ENCODE measurements at places on chromosomes 2 and 18.

DNA sequence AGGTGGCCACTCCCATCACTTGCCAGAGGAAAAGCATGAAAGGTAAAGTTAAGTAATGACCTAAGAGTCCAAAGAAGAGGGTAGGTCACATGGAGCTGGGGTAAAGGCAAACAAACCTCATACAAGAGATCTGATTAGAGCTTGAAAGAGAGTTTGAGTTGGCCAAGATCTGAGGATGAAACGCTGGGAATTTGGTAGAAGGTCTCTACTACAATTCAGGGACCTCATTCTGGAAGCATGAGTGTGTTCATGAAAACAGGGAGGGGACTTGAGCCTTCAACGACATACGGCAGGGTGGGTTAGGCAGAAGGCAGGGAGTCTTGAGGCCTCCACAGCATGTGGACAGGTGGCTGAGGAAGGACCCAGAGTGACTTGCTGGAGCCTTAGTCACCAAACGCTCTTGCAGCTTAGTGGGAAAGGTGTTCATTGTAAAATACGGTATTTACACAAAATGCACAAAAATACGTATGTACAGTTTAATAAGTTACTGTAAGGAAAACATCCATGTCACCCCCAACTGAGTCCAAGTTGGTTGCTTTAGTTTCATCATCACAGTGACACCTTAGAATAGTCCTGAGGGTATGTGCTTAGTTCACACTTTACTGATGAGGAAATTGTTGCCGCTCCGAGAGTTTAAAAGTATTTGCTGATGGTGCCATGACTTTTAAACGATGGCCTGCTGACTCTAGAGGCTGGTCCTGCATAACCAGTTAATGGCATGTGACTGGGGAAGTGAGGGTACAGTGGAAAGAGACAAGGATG is 5.0 kb upstream of the FARP2 start:
- no peak for DNase-seq

DNA sequence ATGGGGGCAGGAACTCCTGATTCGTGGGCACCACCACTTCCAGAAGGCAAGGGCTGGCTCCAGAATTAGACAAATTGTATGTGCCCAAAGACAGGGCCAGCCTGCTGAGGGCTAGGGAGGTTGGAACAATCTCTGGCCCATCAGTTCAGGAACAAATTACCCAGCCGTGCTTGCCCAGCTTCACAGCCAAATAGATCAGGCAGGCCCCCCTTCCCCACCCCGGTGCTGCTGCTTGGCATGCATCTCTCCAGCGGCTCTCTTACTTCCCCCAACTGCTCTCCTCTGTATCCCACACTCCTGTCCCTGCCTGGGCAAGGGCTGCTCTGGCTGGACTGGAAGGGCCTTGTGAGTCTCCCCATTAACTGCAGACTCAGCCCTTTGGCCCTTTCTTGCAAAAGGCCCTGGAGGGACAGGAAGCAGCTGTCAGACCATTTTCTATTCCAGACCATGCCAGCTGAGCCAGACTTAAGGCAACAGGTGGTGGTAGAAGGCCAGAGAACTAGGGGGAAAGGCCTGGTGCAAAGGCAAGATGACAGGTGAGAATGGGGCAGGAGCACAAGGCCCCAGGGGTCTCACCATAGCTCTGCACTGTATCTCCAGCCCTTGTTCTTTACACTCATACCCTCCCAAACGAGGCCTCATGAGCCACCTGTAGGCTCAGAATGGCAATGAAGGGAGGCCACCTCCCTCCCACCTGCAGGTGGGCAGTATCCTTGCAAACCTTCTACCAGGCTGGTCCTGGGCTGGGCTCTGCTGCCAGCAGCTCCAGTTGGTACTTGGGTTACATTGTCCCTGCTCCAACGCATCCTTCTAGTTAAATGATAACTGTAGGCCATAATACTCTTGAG is 30.7 kb upstream of the ACAA2 start:
- no peak for DNase-seq

- DNase-seq, result no peak
Observed at GRCh38 chr2:44126106-44126797, 42.4 kb upstream of the PPM1B start.

- no peak for DNase-seq
Observed at GRCh38 chr2:121519732-121520640, 10.7 kb upstream of the RNU4ATAC start.

DNA sequence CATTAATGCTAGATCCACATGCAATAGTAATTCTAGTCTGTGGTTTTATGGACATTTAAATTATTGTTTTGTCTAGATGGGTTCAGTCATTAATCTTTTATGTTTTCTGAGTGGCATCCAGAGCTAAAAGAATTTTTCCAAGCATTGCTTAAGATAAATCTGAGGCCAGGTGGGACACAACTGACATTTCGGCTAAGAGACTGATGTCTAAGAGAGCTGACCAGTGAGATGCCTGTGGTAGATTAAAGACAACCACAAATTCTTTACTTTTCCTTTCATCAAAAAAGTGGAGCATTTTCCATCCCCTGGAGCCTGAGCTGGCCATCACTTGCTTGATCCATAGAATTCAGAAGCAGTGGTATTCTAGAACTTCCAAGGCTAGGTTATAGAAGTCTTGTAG is 182.2 kb downstream of the NRP2 start:
- no peak for DNase-seq

DNA sequence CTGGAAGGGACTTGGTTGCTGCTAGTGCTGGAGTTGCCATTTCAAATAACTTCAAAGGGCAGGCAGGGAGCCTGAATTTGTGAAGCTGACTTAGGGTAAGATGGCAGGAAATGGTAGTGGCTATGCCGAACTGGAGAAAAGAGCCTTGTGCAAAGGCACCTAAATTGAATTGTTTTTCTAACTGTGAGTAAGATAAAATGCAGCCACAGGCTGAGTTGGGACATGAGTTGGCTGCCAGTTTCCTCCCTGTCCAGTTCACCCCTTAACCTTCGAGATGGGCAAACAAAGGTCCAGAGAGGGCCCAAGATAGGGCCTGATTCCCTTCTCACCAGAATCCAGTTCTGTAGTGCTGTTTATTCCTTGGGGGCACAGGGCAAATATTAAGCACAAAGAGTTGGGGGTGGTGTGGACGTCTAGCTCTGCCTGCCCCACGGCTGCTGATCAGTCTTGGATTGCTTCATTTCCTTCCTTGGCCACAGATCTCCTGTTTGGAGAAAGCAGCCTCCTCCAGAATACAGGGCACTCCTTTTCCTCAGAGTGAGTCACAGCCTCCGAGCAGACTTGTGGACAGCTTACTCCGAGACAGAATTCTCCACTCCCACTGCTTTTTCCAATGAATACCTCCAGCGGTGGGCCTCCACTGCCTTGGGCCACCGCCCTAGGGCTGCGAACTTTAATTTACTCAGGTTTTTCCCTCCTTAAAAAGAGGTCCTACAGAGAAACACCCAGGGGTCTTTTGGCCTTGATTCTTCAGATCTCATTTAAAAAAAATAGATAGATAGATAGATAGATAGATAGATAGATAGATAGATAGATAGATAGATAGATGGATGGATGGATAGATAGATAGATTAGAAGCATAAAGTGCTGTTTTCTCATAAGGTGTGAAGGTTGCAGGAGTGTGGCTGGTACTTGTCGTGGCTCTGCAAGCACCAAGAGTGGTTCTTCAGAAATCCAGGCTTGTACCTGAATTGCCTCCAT is 18.4 kb upstream of the SLC20A1 start:
- DNase-seq, result no peak

DNA sequence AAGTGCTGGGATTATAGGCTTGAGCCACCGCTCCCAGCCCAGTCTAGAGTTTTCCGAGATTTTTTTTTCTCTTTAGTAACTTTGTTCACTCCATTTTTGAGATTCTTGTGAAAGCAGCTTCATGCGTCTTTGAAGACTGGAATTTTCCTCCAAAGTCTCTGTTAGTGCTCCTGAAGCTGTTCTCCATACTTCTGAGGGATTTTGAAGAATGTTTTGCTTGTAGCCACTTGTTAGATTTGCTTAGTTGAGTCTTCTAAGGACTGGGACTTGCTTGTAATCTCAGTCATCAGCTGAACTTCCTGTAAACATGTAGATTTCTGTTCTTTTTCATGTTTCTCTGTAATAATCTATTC is 234.3 kb downstream of the MYCN start:
- DNase-seq, result no peak

DNA sequence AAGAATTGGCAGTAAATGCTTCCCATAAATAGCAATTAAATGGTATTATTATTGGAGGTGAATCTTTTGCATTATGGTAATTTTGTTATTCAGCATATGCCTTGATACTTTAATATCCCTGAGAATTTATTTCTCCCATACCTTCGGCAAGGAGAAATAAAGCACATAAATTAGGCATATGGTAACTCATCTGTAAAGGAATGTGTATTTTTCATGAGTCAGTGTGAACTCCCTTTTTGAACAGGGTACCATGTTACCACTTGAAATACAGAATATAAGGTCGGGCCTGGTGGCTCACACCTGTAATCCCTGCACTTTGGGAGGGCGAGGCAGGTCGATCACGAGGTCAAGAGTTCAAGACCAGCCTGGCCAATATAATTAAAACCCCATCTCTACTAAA is 18.4 kb downstream of the METTL21A start:
- no peak for DNase-seq

DNA sequence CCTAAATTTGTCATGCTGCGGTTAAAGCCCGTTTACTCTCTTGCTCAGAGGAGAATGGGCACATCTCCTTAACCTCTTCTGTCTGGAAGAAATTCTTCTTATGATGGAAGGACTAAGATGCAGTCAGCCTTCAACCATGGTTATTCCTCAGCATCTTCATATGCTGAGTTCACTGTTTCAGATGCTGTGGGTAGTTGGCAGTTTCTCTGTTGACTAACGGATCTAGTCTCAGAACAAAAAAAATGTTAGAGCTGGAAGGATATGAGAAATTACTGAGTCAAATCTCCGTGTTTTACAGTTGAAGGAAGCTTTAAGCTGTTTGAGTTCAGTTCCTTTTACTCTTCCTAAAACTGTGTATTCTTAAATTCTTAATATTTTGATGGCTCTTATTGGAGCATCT is 43.6 kb upstream of the PGAP1 start:
- no peak for DNase-seq

GRCh38 chr2:7825591-7826312 is 856.1 kb upstream of the ID2 start:
- DNase-seq, result no peak

- DNase-seq, result no peak
Observed at GRCh38 chr2:69638630-69639029, 4.9 kb downstream of the AAK1 start.

DNA sequence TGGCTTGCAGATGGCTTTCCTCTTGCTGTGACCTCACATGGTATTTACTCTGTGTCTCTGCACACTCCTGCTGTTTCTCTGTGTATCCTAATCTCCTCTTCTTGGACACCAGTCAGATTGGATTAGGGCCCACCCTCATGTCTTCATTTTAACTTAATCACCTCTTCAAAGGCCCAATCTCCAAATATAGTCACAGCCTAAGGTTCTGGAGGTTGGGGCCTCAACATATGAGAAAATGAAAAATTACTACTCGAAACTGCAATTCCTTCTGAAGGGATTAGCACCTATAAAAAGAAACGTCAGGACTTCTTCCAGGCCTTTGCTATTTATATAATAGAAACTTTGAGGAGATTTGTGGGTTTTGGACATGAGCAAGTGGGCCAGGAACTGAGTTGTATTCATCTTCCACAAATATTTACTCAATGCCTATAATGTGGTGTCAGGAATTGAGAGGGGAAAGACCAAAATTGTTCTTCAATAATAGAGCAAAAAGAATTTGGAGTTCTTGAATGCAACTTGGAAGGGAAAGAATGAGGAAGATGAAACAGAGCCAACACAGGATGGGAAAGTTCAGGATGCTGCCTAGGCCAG is 270.0 kb upstream of the FN1 start:
- no peak for DNase-seq

DNA sequence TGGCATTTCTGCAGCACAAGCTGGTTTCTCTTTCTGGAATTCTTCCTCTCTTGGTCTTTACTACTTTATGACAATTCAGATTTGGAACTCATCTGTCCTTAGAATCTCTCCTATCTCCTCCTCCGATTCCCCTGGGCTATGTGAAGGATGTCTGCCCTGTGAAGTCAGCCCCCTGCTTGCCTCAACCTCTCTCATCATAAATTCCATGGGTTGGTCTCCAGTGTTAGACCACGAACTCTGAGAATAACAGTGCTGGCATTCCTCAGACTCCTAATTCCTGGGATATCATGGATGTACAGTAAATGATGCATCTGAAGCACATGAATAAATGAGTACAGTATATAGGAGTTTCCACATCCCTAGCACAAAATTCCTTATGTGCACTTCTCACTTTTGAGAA is 21.0 kb upstream of the CYRIA start:
- no peak for DNase-seq

GRCh38 chr2:239407112-239407511 is 6.3 kb upstream of the HDAC4 start:
- DNase-seq, result no peak

DNA sequence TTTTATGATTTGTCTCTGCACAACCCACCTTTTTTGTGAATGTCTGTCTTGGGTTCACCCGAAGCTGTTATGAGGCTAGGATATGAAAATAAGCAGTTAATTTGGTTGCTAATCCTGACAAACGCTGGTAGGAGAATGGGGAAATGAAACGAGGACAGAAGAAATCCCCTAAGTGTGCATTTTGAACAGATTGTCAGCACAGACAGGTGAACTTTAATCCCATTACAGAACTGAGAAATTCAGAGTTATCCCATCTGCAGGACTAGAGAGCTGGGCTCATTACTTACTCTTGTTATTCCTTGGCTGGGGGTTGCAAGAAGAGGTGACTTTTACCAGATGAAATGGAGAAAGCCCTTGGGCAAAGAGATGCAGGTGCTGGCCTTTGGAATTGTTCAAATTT is 123.3 kb upstream of the NYAP2 start:
- DNase-seq, result no peak

DNA sequence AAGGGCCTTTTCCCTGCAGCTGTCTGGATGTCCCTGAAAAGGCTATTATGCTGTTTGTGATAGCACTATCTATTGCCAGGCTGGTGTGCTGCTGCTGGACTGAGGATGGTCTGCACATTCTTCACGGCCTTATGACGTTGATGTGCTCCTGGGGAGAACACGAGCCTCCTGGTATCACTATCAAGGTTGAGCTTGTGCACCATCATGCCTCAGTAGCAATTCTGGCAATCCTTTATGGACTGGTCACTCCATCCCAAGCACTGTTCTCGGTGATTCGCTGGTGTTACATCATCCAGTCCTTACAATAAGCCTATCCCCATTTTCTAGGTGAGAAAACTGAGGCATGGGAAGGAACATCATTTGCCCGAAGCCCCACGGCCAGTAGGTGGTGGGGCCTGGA is 18.2 kb upstream of the CCBE1 start:
- no peak for DNase-seq

- DNase-seq, result no peak
Observed at GRCh38 chr2:1656326-1656960, 87.9 kb downstream of the PXDN start.

DNA sequence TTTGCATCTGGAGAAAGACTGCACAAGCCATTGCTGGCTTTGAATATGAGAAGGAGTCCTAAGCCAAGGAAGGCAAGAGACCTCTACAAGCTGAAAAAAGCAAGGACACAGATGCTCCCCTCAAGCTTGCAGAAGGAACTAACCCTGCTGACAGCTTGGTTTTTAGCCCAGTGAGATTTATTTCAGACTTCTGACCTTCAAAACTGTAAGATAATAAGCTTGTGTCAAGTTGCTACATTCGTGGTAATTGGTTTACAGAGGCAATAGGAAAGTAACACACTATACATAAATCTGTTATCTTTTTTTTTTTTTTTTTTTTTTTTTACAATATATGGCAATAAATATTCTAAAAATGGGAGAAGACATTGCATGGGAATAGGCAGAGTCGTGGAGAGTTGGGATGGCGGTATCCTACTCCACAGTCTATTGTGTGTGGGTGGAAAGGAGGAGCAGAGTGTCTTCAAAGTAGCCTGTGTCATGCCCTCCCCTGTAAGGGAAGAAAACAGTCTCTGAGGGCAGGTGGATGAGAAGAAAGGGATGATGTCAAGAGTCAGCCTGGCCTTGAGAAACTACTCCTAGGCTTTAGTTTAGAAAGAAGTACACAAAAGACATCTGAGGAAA is 196.9 kb downstream of the THSD7B start:
- no peak for DNase-seq
